ENCODE measurements at places on chromosomes 1 and 21. TPM values are rescaled to one million over a fixed set of nuclear protein-coding genes. Genes with fewer than 3 reads are reported as not detected.

- DNase-seq = no peak
Measured at GRCh38 chr1:209945377-209945776, 7.4 kb downstream of the SYT14 start.

DNA sequence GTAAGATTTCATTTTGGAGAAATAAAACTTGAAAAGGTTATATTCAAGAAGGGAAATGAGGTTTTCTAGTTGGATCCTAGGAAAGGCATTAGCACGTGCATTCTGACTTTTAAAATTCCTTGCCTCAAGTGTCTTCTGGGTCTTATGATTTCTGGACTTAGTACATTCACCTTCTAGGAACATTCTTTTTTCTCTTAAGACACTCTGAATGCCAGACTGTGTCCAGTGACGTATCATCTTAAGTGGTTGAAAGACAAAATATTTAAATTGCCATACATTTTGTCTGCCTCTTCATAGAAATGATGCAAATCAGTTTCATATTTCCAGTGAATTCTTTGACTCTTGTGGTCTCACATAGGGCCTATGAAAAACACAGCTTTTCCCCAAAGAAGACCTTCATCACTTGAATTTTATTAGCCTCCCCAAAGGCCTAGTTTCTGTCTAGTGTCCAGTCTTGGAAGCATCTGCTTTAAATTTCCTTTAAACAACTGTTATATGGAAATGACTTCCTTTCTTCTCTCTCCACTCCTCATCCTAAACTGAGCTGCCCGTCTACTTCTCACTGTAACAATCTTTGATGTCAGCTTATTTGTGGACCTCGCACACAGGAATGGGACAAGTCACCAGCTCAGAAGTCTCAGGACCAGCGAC, 187.2 kb downstream of the HLX start:
- no peak for DNase-seq

DNA sequence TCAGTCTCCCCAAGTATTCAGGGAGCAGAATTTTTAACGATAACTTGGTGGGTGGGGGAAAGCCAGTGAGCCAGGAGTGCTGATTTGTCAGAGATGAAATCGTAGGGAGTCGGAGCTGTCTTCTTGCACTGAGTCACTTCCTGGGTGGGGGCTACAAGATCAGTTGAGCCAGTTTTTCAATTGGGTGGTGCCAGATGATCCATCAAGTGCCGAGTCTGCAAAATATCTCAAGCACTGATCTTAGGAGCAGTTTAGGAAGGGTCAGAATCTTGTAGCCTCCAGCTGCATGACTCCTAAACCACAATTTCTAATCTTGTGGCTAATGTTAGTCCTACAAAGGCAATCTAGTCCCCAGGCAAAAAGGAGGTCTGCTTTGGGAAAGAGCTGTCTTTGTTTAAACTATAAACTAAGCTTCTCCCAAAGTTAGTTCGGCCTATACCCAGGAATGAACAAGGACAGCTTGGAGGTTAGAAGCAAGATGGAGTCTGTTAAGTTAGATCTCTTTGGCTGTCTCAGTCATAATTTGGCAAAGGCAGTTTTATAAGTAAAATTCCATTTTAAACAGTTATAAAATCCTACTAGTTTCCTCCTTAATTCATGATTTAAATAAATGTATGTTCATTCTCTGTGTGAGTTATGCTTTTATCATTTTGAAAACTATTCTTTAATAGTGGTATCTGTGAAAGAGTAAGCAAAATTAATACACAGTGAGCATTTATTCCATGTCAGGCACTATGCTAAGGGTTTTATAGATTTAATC, 51.7 kb downstream of the SLC16A1 start:
- DNase-seq = no peak

DNA sequence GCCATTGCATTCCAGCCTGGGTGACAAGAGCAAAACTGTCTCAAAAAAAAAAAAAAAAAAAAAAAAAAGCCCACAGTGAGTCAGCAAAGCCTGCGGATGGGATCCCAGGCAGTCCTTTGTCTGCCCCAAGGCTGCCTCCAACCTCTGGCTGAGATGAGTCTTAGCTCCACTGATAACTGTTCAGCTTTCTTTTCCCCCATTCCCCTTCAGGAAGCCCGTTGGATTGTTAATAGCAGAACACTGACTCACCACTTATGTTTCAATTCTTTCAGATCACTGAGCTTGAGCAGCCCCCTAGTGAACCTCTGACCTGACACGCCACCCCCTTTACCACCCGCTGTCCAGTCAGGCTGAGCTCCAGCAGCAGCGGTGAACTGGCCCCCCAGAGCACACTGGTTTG, 57.5 kb downstream of the ERG start:
- DNase-seq = no peak

DNA sequence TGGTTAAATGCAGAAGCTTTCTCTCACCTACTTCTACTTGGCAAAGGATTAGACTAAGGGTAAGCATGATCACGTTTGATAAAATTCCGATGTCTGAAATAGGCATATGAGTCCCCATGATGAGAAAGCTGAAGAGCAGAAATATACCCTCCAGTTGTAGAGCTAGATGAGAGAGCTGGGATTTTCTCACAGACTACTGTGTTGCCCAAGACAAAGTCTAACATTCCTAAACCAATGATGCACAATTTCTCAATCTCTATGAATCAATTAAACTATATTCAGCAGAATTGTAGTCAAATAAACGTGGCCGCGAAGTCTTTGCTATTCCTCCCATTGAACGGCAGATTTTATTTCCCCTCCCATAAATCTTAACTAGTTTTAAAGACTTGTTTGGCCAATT, 699.2 kb downstream of the KCNT2 start:
- no peak for DNase-seq

DNA sequence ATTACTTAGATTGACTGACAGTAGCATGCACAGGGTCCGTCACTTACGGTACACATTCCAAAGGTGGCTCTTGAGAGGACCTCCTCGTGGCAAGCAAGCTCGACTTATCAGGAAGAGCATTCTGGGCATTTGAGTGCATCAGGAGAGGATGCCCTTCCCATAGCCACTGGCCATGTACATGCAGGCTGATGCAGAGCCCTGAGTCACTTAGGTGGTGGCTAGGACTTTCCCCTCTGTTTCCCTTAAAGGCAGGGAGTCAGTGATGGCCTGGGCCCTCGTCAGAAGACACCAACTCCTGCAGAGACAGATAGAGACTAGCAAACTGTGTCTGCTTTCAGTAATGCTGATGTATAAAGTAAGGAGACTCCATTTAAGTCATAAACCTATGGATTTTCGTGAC, 12.9 kb downstream of the EXO1 start:
- no peak for DNase-seq

FHAD1 gene
- total RNA-seq = 3.8 TPM

Data from tongue (tissue), 3 donors.